ENCODE measurements at places on chromosomes 5 and 9.

GRCh38 chr9:87713988-87714330 is 12.0 kb upstream of the CTSL start:
- DNase-seq: no peak

- DNase-seq: no peak
These were observed 288.7 kb downstream of the FANCC start for GRCh38 chr9:95028853-95029219.

DNA sequence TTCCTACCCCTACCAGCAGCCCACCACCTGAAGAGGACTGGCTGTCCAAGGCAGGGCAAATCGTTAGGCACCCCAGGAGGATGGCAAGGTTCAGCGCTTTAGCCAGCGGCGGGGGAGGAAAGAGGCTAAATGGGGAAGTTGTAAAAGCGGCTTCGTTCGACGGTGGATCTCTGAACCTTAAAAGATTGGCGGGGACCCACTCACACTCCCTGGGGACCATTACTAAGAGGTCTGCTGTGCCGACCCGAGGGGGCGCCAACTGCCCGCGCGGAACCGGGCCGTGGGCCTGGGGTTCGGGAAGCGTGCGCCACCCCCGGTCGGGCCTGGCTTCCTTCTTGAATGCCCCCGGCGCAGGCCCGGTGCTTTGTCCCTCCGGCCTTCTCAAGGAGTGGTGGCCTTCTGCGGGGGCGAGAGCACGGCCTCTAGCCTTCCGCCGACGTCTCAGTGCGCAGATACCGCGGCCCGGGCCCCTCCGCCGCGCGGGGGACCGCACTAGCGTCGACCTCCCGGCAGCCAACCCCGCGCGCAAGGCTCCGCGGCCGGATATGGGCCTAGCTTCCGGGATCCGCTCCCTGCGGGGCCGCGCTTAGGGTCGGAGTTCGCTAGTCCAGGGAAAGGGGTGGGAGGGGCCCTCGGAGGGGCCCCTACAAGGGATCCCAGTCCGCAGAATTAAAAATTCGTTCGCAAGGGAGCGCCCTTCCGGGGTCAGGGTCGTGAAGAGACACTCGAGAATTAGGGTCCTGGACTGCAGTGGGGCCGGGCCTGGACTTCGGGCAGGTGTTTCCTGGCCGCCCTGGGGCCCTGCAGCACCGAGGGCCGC is 10.5 kb downstream of the NR2F1-AS1 start:
- DNase-seq: no peak

DNA sequence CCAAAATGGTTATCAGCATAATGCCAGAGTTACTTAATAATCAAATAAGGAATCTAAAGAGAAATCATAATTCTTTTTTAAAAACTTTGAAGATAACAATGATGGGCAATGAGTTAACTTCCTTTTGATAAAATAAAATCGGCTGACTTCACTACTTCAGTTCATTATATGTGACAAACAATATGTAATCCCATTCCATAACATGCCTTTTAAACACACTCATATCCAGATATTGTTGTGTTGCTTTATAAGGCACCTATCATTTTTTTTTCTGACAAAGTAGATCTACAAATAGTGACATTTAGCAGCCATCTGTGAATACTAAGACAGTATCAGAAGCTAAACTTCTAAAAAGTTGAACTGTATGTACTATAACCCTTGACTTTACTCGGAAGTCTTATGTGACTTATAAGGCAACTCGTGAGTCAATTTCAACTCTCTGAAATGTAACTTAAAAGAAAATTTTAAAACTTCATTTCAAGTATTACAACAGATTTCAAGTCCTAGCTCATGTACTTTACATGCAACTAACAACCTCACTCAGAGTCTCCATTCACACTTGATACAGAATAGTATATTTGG is 7.5 kb downstream of the ADAMTS6 start:
- no peak for DNase-seq

GRCh38 chr5:173231996-173232498 is 3.0 kb downstream of the NKX2-5 start:
- DNase-seq: no peak

DNA sequence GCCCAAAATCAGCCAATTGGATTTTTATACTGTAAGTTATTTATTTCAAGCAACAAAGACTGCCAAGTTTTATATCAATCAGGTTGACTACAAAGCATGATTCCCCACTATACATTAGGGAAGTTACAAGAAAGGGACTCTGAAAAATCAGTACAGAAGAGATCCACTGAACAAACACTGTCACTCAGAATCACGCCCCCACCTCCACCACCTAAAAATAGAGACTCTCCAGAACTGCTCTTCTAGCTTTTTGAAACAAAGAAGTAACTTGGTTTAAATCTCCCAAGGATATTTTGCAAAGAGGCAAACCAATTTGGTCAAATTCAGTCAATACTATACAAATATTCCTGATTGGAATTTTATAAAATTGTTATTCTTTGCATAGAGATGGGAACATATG is 438.0 kb downstream of the HTR1A start:
- no peak for DNase-seq

Data from stimulated activated CD4-positive, alpha-beta T cell treated with anti-CD3 and anti-CD28 coated beads, Interleukin-4, amount 100 ng/mL, for 48 hours (primary cell).